Activated T-helper 1 cell treated with Interleukin-2 at 50 U/mL for 16 hours (primary cell): ENCODE measurements at places on chromosomes 5 and 9.

DNA sequence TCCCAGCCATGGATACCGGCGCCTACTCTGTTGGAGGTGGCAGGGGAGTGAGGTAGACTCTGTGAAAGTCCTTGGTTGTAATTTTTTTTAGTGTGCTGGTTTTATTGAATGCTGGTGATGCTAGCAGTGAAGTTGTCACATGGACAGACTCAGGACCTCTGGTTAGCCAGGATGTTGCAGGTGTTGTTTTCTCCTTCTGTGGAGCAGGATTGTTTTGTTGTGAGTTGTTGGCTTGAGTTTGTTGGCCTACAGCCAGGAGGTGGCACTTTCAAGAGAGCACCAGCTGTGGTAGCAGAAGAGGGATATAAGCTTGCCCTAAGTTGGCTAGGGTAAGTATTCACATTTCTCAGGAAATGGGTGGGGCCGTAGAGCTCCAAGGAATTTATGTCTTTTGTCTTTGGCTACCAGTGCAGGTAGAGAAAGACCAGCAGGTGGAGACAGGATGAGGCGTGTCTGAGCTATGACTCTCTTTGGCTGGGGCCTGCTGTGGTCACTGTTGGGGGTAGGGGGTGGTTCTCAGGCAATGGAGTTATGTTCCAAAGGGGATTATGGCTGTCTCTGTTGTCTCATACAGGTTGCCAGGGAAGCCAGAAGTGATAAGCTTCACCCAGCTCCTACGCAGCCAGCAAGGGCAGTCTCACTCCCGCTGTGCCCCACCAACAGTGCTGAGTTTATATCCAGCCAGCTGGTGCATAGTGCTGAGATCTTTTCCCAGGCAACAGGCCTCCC lies 248.7 kb downstream of the TAF11L14 start:
- no peak for DNase-seq

DNA sequence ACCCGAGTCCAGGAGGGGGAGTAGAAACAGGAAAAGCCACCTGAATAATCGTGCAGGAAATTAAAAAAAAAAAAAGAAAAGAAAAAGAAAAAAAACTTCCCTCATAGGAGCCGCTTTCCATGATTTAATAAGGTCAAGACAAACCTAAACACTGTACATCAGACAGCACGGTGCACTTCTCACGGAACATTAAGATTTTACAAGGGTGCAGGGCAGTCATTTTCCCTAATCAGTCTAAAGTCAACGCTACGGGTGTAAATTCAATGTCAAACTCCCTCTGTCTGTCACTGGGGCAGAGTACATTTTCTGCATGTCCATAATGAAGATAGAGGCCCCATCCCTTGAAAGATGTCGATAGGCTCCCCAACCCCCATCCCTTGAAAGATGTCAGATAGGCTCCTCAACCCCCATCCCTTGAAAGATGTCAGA lies 139.7 kb downstream of the TSSK1B start:
- DNase-seq: no peak

- DNase-seq: no peak
These were observed 50.6 kb downstream of the DEPDC1B start for GRCh38 chr5:60649288-60649917.

DNA sequence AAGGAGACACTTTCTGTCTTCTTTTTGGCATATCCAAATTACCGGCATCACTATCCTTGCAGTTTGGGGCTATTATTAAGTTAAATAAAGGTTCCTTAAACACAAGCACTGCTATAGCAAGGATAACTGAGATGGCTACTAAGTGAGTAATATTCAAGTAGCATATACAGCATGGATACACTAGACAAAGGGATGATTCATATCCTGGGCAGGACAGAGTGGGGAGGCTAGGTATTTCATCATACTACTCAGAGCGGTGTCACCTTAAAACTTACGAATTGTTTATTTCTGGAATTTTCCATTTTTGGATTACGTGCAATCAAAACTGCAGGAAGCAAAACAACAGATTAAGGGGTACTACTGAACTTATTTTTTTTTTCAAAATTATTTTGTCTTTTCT lies 54.1 kb downstream of the FER start:
- no peak for DNase-seq

- no peak for DNase-seq
These were observed 125.5 kb upstream of the FAM174A start for GRCh38 chr5:100409660-100410151.

DNA sequence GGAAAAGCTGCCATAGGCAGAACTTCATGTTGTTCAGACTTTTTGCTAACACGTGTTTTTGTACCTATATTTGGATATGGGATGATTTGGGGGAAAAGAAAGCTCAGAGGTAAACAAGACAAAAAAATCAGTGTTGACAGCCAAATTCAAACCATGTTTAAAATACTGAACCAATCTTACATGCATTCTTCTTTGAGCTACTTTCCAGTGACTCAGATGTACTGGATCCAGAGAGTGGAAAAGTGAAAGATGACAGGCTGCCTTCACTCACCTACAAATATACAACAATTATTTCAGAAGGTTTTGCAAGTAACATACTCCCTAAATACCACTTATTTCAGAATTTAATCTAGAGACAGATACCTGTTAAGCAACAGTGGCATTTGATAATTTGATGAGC lies 165.7 kb downstream of the MPDZ start:
- DNase-seq: no peak

GRCh38 chr9:130445268-130445983 lies 665 bp downstream of the ASS1 start:
- no peak for DNase-seq

- DNase-seq: no peak
These were observed 173.8 kb downstream of the PSAT1 start for GRCh38 chr9:78470741-78471140.

- no peak for DNase-seq
These were observed 583.6 kb downstream of the CCDC171 start for GRCh38 chr9:16136451-16136850.

- DNase-seq: no peak
These were observed 1.6 kb downstream of the ELL2 start for GRCh38 chr5:95959888-95960666.

GRCh38 chr5:132841305-132841704 lies 10.9 kb upstream of the SHROOM1 start:
- DNase-seq: no peak

DNA sequence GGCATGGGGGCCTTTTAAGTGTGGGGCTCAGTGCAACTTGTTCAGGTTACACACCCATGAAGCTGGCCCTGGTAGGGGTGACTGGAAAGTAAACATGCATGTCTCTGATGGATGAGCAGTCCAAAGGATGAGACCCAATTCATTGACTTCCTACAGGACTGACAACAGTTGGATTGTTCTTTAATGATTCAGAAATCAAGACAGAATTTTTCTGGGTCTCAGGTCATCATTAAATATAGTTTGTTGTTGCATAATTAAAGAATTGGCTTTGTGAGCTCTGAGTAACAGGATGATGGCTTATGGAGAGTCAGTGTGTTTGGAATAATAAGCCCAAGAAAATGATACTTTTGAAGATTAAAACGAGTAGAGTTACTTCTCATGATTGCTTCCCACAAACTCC lies 604.2 kb upstream of the CLINT1 start:
- no peak for DNase-seq

GRCh38 chr5:172768098-172768572 lies 2.9 kb downstream of the DUSP1 start:
- DNase-seq: no peak

- no peak for DNase-seq
These were observed 106.4 kb downstream of the HSD17B3 start for GRCh38 chr9:96195541-96195940.

- DNase-seq: no peak
These were observed 10.1 kb upstream of the C1QTNF3 start for GRCh38 chr5:34053133-34053532.

DNA sequence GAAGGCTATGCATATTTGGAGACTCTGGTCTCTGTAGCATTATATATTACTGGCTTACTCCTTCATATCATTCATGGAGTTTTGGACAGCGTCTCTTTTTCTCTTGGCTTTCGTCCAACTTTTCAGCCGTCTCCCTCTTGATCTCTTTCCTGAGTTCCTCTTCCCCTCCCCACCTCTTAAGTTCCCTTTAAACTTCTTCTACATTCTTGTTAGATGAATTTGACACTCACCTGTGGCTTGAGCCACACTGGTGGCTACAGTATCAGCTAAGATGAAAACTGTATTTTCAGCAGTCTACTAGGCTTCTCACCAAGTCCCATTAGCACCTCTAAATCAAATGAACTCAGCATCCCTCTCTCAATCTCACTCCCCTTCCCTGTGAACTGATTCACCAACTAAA lies 128.1 kb downstream of the STARD4 start:
- no peak for DNase-seq

DNA sequence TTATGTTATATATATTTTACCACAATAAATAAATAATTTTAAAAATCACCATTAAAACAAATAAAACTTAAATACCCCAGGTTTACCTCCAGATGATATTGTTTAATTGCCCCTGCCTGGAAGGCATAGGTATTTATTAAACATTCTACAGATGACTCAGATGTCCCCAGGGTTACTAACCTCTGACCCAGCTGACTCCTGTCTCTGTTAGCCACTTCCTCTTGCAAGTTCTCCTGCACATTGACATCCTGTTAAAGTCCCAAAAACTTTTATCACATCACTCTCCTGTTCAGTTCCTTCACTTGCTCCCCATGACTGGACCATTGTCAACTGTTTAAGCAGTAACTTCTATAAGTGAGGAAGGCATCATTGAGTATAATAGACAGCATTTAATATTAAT lies 37.0 kb upstream of the RAB3C start:
- no peak for DNase-seq

DNA sequence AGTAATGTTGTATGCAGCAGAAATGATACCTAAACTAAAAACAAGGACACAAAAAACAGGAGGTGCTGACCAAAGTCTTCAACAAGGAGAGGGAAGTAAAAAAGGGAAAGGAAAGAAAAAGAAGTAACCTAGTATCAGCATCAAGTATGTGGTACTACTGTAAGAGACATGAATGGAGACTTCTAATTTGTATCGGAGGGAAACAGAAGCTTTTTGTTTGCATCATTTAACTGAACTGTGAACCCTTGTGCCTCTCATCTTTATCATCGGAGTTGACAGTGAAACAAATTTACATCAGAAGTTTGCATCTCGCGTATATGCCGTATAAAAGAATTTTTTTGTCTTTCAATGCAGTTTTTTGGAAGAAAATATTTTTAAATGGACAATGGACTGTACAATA lies 6.3 kb downstream of the SRP19 start:
- DNase-seq: no peak

DNA sequence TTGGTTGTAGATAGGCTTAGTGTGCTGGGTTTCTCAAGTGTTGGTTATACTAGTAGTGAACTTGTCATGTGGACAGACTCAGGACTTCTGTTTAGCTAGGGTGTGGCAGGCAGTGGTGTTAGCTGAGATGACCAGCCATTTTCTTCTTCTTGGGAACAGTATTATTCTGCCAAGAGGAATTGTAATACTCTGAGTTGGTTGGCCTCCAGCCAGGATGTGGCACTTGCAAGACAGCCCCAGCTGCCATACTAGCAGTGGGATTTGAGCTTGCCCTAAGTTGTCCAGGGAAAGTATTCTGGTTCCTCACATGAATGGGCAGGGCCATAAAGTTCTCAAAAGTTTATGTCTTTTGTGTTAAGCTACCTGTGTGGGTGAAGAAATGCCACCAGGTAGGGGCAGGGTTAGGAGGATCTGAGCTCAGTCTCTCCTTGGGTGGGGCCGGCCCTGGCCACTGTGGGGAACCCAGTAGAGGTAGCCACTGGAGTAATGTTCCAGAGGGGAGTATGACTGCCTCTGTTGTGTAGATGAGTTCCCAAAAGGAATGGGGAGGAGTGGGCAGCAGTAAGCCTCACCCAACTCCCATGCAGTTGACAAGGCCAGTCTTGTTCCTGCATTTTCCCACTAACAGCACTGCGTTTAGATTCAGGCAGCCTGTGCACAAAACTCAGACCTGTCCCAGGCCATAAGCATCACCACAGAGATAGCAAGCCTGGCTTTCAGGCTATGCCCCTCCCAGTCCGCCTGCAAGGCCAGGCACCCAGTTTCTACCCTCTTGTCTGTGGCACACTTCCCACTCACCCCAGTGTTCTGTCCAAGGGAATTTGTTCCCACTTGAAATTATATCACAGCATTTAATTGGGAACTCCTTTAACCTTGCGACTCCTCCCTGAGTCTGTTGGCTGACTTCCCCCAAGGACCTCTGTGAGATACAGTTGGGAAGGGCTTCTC lies 250.7 kb downstream of the ANXA1 start:
- no peak for DNase-seq

DNA sequence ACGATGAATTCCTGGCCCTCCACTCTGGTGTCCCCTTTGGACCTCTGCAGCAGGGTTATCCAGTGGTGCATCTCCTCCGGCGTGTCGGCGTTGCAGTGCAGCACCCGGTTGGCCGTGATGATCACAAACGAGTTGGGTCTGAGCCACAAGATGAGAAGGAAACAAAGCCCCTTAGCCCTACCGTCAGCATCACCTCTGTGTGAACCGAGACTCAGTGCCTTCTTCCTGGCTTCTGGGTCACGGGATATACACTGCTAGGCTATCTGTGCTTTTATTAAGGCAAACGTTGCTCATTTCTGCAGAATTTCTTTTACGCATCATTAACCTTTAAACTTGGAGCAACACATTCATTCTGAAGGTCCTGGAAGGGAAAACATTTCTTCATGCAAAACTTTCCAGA lies 65.1 kb upstream of the RETREG1 start:
- no peak for DNase-seq

DNA sequence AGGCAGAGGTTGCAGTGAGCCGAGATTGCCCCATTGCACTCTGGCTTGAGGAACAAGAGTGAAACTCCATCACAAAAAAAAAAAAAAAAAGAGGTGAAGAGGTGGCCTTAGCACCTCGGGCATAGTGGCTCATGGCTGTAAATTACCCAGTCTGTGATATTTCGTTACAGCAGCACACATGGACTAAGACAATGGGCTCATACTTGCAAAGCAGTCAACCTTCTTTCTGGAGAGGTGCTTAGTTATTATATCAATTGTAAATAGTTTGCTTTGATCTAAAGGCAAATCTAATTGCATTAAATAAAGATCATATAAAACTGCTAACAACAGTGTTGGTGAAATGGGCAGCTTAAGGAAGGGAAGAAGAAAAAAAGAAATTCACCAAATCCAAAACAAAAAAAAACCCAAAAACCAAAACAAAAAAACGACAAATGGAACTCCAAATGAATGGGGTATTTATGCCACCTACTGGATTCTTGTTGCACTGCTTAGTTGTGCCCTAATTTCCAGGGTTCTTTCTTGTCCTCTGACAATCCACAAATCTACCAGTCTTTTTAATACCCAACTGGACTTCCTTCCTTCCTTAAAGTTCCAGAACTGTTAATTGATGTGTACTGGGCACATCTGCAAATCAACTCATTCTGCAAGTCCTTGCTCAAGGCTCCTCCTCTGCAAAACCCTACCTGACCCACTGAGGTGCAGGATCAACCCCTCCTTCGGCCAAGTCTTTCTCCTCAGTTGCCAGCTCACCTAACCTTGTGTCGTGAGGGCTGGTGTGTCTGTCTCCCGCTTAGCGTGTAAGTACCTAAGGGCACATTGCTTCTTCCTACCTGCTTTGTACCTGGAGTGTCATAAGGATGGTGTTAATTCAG lies 35.0 kb upstream of the DMRT1 start:
- no peak for DNase-seq
